Stimulated activated CD4-positive, alpha-beta T cell treated with anti-CD3 and anti-CD28 coated beads, Interleukin-4, amount 100 ng/mL, for 1 hour (primary cell): ENCODE measurements at places on chromosomes 12 and 14.

DNA sequence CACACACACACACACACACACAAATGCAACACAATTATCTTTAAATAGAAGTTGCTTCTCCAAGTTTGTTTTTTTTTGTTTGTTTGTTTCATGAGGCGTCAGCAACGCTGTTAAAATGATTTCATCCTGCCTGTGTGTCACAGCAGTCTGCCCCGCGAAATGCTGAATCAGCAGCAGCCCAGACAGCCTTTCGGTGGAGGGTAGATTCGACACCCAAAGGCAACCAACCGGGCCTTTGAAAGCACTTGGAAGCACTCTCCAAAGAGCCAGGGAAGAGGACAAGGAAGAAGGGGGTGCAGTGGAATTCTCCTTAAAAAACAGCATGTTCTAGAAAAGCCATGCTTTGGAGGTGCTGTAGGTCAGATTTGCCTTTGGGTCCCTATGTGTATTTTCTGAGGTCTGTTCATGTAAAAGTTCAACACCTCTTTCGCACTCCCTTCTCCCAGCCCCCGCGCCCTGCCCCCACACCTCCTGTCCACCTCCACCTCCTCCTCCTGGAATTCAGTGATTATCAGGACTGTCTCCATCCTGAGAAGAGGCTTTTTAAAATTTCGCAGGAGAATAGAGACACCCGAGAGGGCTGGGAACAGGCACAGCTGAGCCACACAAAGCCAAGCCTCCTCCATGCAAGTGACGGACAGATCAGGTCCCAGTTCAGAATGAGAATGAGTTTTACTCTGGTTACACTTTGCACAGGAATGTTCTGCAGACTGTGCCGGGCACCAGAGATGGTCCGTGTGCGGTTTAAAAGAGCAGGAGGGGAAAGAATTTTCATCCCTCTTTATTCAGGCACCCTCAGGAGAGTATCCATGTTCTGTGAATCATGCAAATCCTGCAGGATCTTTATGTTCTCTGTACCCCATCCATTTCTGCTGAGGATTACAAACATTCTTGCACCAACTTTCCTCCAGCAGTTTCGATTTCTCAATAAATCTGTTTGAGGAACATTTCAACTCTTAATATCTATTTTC lies 177.9 kb downstream of the ETV6 start:
- no peak for DNase-seq

DNA sequence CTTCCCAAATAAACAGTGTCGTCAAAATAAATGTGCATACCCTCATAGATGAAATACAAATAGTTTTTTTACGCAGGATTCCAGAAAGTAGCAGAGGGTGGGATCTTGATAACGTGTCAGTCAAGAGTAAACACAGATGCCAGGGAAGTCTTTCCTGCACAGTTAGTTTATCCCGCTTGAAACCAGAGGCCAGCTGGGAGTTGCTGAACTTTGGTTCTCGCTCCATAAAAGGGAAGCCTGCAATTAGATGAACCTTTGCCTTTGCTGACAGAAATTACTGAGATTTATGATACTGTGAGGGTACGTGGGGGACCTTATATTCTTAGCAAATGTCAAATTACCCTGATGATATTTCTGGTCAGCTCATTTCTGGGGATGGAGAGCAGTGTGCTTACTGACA lies 18.9 kb downstream of the FAR2 start:
- DNase-seq = no peak

DNA sequence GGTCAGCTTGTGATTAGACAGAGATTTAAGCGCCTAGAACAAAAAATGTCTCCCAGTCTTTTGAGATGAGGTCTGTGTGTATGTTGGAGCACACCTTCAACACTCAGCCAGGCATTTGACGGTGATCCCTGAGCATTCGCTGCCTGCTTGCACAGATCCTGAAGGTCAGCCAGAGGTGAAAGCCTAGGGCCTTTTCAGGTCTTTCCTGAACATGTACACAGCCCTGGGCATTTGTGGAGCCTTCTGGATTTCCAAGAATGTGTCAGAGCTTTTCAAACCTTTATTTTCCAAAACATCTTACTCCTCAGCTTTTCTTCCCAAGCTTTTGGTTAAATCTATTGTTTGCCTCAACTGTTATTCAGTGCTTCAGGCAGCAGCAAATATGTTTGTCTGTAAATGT lies 59.1 kb upstream of the AMN start:
- no peak for DNase-seq

DNA sequence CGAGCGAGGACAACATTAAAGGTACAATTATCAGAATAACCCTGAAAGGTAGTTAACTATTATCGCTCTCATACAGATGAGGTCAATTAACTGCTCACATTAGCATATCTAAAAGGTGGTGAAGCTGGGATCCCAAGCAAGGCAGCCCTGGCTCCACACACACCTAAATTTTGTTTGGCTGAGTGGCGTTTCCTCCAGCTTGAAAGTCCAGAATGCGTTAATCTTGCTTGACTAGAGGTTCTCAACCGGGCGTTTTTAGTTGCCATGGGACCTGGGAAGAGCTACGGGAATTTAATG lies 531 bp downstream of the DLGAP5 start:
- DNase-seq = no peak

DNA sequence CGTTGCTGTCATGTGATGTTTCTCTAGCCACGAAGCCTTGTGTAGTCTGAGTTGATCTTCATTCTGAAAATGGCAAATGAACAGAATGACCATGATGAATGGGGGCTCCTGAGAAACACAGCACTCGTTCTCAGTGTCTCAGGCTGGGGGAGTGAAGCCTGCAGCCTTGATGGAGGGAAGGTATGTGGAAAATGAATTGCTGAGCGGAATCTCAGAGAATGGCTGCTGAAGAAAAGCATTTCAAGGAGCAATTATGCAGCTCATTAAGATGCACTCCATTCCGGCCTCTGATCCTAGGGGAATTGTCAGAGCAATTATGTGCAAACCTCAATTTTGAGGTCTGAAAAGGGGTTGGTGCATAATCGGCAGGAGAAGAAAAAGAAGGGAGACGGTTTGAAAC lies 167.1 kb downstream of the CHST11 start:
- no peak for DNase-seq

- DNase-seq = no peak
Measured at GRCh38 chr12:131210506-131211339, 257.0 kb downstream of the ADGRD1 start.

DNA sequence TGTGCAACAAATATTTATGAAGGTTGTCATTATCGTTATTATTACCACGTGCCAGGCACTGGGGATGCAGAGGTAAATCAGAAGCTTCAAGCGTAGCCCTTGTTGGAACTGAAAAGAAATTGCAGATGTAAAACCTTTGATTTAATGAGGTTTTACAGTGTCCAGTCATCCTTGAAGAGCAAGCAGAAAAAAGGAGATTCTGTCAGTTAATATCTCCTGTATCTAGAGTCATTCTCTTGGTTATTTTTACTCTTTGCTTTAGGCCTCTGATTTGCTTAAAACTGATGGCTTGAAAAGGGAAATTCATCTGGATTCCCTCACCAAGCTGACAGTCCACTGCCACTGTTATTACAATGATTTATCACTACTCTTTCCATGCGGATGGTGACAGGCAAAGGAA lies 179.3 kb downstream of the GALC start:
- DNase-seq = no peak

GRCh38 chr12:123363390-123363739 lies 1.3 kb downstream of the SBNO1 start:
- no peak for DNase-seq

GRCh38 chr14:104360501-104360900 lies 219.1 kb upstream of the C14orf180 start:
- no peak for DNase-seq

DNA sequence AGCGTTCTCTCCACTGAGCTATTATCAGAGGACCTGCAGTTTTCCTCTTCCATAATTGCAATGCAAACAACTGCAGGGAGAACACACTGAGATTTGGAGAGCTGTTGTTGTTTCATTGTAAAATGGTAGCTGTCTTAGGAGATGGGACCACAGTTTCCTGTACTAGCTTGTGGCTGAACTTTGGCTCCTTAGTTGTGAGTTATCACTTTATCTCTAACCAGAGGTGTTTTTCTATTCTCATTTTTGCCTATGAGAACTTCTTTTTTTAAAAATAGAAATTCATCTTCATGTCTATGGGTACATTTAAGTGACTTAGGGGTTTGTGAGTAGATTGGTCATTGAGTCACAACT lies 216.5 kb downstream of the SLC38A4 start:
- no peak for DNase-seq

GRCh38 chr14:34628681-34629135 lies 1.2 kb downstream of the SNX6 start:
- no peak for DNase-seq

- no peak for DNase-seq
Measured at GRCh38 chr14:61333087-61333486, 11.7 kb downstream of the PRKCH start.

DNA sequence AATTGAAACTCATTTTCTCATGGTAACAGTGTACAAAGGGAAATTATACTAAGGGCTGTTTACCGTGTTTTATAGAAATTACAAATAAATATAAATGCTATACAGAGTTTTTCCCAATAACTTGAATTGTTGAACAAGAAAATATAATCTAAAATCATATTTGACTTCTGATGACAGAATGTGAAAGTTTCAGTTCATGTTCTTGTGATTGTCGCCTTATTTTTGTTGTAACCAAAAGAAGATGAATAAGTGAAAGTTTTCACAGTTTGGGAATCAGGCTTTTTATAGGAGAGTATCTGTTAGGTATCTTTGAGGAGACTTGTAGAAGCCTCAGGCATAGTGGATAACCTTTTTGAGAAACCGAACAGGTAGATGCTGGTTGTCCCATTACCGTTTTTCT lies 28.1 kb downstream of the ANO6 start:
- no peak for DNase-seq
